Nucleus accumbens (tissue), 56 donors: ENCODE measurements at places on chromosomes 5 and 9.

GRCh38 chr5:144698484-144698883 lies 527.8 kb downstream of the KCTD16 start:
- DNase-seq = no peak

- DNase-seq = no peak
Measured at GRCh38 chr5:96254980-96255691, 177.9 kb downstream of the PCSK1 start.

- peak; percentile 16 for DNase-seq
Measured at GRCh38 chr9:135864447-135865049, 42.8 kb downstream of the CAMSAP1 start.

DNA sequence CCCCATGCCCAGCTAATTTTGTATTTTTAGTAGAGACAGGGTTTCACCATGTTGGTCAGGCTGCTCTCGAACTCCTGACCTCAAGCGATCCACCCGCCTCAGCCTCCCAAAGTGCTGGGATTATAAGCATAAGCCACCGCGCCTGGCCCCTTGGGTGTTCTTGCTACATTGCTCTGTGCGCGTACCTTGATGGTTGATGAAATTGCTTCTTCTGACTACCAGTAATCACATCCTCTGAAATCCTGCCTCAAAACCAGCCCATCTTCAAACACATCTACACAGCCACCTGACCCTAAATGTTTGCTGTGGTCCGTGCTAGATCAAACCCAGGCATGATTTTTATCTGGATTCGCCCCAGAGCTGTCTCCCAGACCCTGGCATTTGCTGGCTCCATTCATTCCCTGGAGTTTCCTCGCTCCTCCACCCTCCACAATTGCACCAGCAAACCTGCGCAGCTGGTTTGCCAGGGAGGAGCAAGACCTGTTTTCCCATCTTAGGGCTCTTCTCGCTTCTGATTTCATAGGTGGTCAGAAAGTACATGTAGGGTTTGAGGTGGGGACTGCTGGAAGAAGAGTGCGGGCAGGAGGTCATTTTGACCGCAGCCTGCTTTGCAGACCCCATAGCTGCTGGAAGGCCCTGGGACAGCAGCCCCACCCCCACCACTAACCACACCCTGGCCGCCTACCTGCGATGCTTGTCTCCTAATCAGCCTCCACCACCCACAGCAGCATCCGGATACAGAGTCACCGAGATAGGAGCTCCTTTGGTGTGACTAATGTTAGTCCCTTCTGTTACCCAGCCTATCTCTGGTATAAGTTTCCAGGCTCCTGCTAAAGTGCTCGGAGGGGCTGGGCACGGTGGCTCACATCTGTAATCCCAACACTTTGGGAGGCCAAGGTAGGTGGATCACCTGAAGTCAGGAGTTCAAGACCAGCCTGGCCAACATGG lies 22.7 kb downstream of the SWI5 start:
- no peak for DNase-seq

- no peak for DNase-seq
Measured at GRCh38 chr5:179318221-179318955, 26.9 kb downstream of the ADAMTS2 start.

GRCh38 chr5:136006164-136006563 lies 22.6 kb upstream of the TGFBI start:
- DNase-seq = no peak

- DNase-seq = no peak
Measured at GRCh38 chr5:61800450-61800849, 468.4 kb downstream of the ZSWIM6 start.

DNA sequence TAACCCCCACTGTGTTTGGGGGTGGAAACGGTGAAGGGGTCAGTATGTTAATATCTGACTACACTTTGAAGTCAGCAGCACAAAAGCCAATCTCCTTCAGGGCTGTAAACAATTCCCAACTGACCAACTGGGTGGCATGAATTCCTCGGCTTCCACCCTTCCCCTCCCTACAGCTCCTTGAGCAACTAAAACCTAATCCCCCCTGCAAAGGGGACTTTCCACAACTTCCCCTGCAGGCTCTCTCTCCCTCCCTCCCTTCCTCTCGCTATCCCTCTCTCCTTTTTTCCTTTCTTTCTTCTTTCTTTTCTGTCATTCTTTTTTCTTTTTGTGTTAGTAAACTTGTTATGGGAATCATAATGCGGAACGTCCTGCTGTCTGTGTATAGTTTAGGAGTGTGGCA lies 65.1 kb upstream of the PTCH1 start:
- no peak for DNase-seq

- DNase-seq = no peak
Measured at GRCh38 chr9:105338308-105338707, 93.9 kb downstream of the SLC44A1 start.
